NCI-H526 treated with DMSO at 0.1 percent for 48 hours (cell line): ENCODE measurements at places on chromosomes 2 and 18.

DNA sequence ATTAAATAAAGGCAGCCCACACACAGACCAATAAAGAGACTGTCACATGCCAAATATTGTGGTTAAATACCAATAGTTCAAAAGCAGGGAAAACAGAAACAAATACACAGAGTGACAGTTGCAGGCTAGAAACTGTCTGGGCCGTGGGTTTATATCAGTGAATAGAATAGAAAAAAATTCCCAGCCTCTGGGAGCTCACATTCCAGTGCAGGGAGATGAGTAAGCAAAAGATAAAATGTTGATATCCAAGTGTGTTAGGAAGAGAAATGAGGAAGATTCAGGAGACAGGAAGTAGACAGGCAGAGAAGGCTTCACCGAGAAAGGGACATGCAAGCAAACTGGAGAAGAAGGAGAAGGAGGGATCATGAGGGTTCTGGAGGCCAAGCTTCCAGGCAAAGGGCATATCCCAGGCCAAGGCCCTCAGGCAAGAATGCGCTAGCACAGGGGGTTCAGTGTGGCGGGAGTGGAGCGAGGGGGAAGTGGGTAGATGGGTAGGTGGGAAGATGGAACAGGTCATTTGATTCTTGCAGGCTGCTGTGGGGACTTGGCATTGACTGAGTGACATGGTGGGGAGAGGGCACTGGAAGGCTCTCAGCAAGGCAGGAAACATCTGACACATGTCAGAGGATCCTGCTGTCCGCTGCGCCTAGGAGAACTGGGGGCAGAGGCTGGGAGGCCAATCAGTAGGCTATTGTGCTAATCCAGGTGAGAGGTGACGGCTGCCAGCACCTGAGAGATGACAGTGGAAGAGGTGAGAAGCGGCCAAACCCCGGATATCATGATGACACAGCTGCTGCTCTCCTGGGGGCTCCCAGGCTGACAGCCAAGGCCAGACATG lies 89.2 kb downstream of the ZBTB7C start:
- DNase-seq: no peak

DNA sequence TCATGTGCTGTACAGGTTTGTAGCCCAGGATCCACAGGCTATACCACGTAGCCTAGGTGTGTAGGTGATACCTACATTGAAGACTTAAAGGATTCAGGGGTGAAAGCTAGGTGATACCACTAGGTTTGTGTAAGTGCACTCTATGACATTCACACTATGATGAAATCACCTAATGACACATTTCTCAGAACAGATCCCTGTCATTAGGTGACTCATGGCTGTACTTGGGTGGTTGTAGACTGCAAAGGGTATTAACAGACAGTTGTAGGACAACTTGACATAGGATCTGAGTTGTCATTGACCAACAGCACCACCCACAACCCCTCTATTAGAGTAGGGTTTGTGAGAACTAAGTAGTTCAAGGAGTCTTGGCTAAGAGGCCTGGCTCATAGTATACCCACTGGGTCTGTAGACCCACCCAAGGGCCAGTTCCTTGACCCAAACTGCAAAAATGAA lies 27.7 kb upstream of the SMCHD1 start:
- no peak for DNase-seq

- DNase-seq: no peak
These were observed 219.5 kb downstream of the PTPRM start for GRCh38 chr18:7786569-7786968.

- DNase-seq: peak; percentile 2
These were observed 18.6 kb downstream of the THADA start for GRCh38 chr2:43576981-43577892.
